Activated CD8-positive, alpha-beta memory T cell treated with anti-CD3 and anti-CD28 coated beads, Interleukin-2, amount 10 ng/mL, durations not matched to agents 7 days and 5 days (primary cell): ENCODE measurements at places on chromosomes 2 and 18. TPM values are rescaled to one million over a fixed set of nuclear protein-coding genes. Genes with fewer than 3 reads are reported as not detected.

GRCh38 chr2:47737-48136 is 1.4 kb upstream of the FAM110C start:
- no peak for DNase-seq

DNA sequence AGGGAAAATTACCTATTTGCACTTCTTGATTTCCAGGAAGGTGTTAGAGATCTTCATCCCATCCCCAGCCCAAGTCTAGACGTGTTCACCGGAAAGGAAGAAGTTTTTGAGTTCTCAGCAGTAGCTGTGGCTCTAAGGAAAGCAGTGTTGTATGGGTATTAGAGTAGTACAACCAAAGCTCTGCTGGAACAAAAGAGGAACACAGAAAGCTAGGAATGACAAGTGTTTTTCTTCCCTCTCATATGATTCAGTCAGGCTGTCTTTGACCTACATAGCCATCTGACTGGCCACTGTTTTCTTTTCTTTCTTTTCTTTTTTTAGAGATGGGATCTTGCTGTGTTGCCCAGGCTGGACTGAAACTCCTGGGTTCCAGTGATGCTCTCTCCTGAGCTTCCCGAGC is 82.7 kb upstream of the SLC39A10 start:
- no peak for DNase-seq

DNA sequence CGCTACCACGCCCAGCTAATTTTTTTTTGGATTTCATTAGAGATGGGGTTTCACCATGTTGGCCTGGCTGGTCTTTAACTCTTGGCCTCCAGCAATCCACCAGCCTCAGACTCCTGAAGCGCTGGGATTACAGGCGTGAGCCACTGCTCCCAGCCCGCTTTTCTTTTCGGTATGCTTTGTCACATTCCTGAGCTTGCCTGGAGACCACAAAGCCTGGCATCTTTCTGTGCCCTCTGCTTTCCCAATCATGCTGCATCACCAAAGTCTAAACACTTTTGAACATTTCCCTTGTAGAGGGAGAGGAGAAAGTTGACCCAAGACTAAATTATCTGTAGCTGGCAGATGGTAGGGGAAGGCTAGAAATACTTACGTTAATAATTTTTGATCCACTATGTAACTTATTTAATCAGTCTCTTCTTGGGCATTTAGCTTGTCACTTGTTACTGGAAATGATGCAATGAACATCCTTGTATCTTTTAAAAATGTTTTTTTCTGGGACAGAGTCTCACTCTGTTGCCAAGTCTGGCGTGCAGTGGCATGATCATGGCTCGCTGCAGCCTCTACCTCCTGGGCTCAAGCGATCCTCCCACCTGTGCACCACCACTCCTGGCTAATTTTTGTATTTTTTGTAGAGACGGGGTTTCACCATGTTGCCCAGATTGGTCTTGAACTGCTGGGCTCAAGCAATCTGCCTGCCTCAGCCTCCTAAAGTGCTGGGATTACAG is 2.7 kb upstream of the NPC1 start:
- DNase-seq, result no peak

DNA sequence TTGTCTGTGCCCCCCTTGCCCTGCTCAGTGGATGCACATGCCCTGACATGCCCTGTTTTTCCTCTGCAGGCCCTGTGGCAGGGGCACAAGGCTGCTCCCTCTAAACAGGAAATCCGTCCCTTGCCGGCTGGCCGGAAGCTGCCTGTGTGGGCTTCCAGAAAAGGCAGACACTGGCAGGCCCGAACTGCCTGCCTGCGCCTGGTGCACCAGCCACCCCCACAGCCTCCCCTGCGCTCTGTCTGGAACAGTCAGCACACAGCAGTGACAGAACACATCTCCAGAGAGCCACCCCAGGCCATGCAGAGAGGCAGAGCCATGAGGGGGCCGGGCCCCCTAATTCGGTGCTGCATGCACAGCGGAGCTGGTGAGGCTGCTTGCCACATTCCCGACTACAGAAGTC is 33.5 kb downstream of the LOXHD1 start:
- peak; percentile 64 for DNase-seq

- DNase-seq, result no peak
Observed at GRCh38 chr18:79336556-79337142, 59.1 kb upstream of the NFATC1 start.

Gene FAHD2A
- total RNA-seq, result 36.0 TPM
